Hepatic stellate cell (primary cell): ENCODE measurements at places on chromosomes 1 and 21.

DNA sequence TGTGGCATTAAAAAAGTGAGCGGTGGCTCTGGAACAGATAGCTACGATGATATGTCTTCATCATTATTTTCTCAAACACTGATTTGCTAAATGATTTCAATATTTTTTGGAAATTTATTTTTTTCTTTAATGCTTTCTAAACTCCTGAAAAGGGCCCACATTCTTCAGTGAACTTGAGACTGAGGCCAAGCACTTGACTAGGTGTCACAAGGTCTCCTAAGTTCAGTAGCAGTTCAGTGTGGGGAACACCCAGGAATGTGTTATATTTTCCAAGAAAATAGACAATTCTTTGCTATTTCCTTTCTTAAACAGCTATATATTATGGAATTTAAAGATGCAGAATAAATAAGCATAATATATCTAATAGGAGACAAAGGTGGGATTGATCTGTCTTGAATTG, 850.9 kb downstream of the USP25 start:
- no peak for DNase-seq

DNA sequence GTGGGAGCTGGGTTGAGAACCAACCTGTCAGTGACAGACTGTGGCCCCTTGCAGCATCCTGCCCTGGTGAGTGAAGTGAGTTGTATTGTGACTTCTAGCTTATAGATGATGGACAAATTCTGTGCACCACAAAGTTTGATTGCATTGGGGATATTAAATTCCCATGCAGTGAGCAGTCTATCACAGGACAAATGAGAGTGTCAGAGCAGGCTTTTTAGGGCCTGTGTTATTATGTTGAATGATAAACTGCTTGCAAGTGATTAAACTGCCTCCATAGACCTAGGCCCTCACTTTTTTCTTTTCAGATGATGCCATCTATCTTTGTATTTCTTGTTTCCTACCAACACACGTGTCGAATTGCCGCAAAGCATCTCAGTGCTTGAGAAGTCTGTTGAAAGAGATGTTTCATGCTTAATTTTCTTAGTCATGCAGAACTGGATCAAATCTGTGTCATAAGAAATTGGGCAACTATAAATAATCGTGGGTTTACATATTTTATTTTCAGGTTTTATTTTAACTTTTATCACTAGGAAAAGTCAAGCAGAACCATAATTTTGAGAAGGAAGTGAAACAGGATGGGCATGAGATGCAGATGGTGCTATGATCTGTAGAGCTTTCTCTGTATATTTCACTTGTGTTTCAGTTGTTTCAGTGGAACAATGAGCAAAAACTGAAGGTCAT, 199.2 kb downstream of the S1PR1 start:
- no peak for DNase-seq

DNA sequence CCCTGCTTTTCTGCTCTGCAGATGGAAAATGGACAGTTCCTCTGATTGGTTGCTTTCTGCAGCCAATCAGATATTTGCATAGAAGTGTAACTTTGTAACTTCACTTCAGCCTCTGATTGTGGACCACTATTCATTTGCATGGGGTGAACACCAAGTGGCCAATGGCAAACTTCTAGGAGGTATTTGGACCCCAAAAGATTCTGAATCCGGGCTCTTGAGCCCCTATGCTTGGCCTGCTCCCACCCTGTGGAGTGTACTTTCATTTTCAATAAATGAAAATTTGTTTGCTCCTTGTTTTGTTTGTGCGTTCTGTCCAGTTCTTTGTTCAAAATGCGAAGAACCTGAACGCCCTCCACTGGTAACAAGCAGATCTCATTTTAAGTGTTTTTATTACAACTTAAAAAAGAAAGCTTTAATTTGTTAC, 6.4 kb upstream of the GSTM4 start:
- DNase-seq = no peak

GRCh38 chr1:79603843-79604242, 597.3 kb upstream of the ADGRL4 start:
- DNase-seq = no peak

DNA sequence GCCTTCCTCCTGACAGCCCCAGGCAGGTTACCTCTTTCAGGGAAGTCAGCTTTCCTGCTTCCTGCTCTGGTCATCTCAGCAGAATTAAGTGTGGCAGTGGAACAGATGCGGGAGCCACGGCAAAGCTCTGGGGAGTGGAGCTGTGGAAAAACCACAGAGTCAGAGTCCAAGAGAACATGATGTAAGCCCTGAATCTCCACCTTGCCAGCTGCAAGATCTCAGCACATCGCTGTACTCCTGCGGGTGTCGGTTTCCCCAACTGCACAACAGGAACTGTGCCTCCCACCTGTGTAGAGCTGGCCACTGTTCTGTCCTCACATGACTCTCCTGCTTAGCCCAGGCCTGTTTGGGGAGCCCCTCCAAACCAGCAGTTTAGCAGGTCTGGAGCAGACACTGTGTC, 123.7 kb downstream of the MATN1 start:
- no peak for DNase-seq

GRCh38 chr1:58312971-58313563, 233.5 kb downstream of the OMA1 start:
- DNase-seq = no peak

GRCh38 chr1:19597496-19598309, 46.4 kb upstream of the NBL1 start:
- peak; percentile 26 for DNase-seq

- no peak for DNase-seq
Observed at GRCh38 chr1:248375446-248375845, at the start of gene OR2T6. Gene OR2T6 (plus strand): TSS chr1:248375746. CDS start chr1:248387609, 11,863 bp downstream.

- DNase-seq = peak; percentile 52
Observed at GRCh38 chr1:10635085-10635896, 160.5 kb downstream of the PEX14 start.

GRCh38 chr1:197915862-197916499, 1.2 kb upstream of the LHX9 start:
- peak; percentile 75 for DNase-seq

DNA sequence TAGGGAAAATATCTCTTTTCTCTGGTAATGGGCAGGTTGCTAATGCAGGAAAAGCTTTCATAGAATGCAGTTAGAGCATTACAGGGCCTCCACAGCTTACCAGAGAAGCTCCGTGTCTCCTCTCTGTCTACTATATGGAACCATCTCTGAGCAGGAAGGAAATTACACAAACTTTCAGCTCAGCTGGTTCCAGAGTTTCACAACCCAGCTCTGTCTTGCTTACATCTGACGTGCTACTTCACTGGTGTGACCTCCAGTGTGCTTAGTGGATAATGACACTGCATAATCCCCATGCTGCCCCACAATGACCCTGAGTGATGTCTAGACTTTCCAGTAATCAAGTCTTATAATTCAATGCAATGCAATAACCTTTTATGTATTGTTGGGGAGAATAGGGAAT, 4.3 kb upstream of the FGGY start:
- no peak for DNase-seq

- no peak for DNase-seq
Observed at GRCh38 chr1:67457247-67457646, 27.0 kb upstream of the SERBP1 start.

DNA sequence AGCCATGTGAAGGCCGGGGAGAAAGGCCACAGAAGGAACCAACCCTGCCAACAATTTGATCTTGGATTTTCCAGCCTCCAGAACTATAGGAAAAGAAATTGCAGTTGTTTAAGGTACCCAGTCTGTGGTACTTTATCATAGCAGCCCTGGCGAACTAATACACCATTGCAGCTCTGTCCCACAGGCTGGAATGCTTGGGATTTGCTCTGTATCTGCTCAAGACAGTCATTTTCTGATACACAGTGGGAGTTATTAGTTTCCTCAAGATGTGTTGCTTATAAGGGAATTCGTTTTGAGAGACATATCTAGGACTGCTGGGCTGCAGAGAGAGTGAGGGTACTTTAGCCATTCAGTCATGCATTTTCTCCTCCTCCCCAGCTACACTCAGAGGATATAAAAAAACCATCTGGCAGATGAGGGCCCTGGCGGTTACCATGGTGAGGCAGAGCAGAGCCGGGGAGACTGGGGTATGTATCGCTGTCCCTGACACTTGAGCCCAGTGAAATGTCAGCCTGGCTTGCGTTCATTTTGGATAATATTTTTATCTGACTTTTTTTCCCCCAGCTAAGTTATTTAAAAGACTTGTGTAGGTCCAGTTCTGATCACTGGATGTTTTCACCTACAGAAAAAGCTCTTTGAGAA, 104.6 kb downstream of the DIRAS3 start:
- no peak for DNase-seq

GRCh38 chr1:186790101-186790500, 38.6 kb upstream of the PLA2G4A start:
- no peak for DNase-seq

- no peak for DNase-seq
Observed at GRCh38 chr1:211068976-211069375, 65.0 kb downstream of the KCNH1 start.

GRCh38 chr1:39081271-39082009, 55.3 kb downstream of the NDUFS5 start:
- peak; percentile 38 for DNase-seq

GRCh38 chr1:70504176-70504820, 93.2 kb downstream of the CTH start:
- DNase-seq = peak; percentile 12

DNA sequence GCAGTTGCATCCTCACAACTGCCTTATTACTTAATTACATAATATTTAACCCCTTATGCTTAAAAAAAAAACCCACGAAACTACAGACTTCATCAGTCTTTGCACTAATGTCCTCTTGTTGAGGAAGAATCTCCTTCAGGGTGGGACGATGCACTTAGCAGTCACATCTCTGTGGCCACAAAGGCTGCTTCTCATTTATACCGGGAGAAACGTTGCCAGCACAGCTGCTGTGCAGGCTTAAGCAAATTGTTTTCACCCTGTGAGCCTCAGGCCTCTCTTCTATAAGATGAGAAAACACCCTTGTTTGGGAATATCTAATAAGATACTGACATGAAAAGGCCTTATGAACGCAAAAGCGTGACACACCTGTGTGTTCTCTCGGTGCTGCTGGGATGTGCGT, 2.9 kb upstream of the OBSCN start:
- DNase-seq = no peak

DNA sequence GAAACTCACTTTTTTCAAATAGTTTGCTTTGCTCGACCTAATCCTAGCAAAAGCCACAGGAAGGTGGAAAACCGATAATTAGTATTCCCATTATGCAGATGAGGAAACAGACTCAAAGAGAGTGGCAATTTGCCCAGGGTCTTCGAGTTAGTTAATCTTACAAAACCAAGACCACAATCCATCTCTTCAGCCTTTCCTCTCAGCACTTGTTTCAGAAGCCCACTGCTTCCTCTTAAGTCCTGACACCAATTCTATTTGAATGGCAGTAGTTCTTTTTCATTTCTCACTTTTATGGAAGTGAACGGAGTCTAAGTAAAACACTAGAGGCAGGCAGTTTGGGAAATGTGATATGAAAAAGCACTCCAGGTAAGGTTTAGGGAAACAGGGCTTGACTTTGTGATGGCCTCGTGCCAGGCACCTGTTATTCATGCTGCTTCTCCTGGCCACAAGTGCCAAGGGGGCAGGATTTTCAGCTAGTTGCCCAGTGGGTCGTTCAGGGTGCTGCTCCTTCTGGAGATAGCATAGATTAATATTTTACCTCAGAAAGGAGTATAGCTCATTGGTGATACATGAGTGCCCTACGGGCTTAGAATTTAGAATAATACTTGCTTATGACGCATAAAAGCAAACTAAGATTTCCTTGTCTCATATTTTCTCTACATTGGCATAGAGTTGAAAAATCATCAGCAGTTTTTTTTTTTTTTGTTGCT, 76.6 kb upstream of the NRIP1 start:
- no peak for DNase-seq

DNA sequence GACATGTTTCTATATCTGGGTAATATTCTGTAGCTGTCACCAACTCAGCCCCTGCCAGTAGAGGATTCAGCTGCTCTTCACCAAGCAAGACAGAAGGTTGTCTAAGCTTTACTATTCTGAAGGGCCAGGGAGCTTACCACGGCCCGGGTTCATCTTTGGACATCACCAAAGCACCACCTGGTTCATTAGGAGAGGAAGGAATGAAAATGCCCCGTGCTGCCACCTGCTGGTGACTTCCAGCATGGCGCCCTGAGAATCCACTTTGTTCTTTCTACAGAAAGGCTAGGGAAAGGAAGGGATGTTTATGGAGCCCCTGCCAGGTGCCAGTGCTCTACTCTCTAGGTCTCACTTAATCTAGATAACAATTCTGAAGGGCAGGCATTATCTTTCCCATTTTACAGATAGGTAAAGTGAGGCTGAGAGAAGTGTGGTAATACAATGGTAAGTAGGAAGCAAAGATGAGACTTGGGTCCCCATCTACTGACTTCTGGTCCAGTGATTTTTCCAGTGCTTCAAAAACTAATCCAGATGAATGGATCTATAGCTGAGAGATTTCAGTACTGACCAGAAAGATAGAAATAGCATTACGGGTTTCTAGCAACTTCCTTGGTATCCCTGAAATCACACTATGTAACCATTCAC, 79.5 kb downstream of the BEND5 start:
- DNase-seq = peak; percentile 35

DNA sequence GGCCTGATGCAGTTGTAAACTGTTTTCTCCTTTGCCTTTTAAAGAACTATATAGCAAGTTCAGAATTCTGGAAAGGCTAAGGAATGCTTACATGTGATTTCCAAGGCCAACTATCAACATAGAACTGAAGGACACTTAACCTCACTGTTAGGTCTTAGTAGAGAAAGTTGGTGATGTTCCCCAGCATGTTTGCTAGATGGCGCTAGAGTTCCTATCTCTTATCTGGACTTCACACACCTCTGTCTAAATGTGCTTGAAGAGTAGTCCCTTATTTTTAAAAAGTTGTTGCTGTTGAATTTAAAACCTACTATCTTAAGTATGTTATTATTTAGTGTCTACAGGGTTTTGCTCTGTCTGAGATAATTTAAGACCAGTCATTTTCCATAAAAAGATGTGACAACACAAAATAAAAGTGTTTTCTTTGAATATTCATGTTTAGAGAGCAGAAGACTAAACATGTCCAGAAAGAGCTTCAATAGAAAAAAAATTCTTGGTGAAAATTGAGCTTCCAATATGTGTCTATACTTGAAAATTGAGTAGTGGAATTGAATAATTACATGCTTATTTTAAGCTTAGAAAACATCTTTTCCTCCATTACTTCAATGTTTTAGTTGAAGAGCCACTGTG, 237.3 kb downstream of the S1PR1 start:
- no peak for DNase-seq

DNA sequence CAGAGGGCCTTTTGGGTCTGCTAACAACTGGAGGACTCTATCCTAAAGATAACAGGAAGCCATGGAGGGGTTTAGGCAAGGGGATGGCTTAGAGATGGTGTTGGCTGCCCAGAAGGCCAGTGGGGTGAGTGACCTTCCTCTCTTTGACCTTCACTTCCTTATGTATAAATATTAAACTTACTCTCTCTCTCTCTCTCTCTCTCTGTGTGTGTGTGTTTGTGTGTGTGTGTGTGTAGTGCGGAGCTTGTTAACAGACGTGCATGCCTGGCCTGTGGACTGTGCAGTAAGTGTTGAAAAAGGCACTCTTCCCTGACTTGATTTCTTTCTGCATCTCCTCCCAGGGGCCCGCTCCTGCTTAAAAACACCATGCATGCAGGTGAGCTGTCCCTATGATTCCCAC, 10.0 kb downstream of the MROH7 start:
- no peak for DNase-seq

- no peak for DNase-seq
Observed at GRCh38 chr21:32248571-32249461, 30.0 kb downstream of the MIS18A start.
